Stimulated activated CD8-positive, alpha-beta memory T cell treated with anti-CD3 and anti-CD28 coated beads, Interleukin-7, amount 100 ng/mL, for 4 hours (primary cell): ENCODE measurements at places on chromosomes 1 and 21.

- DNase-seq, result peak; percentile 23
These were observed 12.5 kb upstream of the ATF3 start for GRCh38 chr1:212595787-212596714.

GRCh38 chr1:205376739-205377138 is 20.0 kb upstream of the KLHDC8A start:
- no peak for DNase-seq

DNA sequence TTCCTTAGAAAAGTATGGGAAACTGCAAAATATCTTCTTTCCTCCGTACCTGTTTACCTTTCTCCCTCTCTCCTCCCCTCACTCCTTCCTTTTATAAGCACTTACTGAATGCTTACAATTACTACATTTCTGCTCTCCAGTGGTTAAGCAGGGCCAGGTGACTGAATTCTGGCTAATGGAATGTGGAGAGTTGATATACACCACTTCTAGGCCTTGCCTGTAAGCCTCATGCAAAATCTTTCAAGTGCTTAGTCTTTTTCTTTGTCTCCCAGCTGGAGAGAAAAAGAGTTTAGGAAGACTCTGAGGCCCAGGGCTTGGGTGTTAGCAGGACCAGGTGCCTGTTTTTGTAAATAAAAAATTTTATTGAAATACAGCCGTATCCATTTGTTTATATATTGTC is 77.7 kb upstream of the CACNA1E start:
- no peak for DNase-seq

- no peak for DNase-seq
These were observed 16.3 kb upstream of the IL10 start for GRCh38 chr1:206788487-206789050.

DNA sequence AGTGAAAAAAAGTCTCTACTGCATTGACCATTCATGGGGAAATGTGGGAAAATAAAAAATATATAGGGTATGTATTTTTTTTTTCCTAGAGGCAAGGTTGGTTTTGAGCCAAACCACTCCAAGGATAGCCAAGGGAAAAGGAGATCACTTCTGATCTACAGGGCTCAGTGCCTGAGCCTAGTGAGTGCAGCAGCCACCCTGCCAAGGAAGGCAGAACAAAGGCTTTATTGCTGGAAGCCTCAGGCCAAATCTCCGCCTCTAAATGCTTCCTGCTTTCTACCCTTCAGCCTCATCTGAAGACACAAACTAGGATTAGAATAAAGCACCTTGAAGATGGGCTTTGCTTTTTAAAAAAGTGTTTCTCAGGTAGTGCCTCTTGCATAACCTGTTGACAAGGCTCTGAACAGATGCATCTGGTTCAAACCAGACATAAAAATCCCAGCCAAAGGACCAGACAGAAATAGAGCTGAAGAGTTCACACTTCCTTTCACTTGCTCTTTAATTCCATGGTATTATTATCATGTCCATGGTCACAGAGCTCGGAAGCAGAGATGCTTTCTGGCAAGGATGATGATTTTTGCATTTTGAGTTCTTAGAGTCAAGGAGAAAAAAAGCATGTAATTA is 10.5 kb downstream of the C1orf115 start:
- no peak for DNase-seq

GRCh38 chr1:222420633-222421032 is 127.3 kb downstream of the HHIPL2 start:
- DNase-seq, result no peak

GRCh38 chr1:178686407-178686806 is 38.6 kb upstream of the RALGPS2 start:
- DNase-seq, result no peak

DNA sequence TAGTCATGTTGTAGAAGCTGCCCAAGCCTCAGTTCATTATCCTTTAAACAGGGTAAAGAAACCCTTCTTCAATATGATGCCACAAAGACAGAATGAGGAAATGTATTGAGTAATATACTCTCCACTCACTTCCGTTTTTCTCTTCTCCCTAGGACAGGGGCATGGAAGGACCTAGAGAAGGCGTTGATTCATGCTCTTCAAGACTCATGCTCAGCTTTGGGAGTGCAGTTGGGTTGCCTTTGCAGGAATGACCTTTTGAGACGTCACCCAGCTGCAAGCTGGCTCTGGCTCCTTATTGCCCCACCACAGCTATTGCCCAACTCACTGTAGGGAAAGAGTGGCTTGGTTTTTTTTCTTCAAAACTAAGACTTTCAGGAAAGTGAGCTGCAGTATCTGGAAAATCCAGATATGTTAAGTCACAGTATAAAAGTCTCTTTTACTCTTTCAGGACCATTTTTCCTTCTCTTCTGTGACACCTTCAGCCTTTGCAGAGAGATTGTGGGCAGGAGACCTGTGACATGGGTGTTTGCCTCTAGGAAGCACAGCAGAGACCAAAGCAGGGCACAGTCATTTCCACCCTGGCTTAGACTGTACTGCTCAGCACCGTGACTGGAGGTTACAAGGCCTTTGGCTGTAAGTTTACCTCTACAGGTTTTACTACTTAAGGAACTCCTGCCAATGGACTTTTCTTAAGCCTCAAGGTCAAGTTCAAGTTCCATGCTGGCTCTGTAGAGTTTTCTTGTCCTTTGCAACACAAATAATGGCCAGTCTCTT is 39.5 kb downstream of the XCL2 start:
- no peak for DNase-seq

- DNase-seq, result peak; percentile 57
These were observed 5.9 kb downstream of the BLACAT1 start for GRCh38 chr1:205449750-205450443.

- no peak for DNase-seq
These were observed 10.7 kb downstream of the TMEM81 start for GRCh38 chr1:205073511-205073910.

GRCh38 chr1:203592156-203592555 is 34.5 kb upstream of the ATP2B4 start:
- DNase-seq, result no peak

GRCh38 chr1:245245021-245245667 is 90.4 kb downstream of the KIF26B start:
- DNase-seq, result no peak
